ENCODE measurements at places on chromosomes 7 and 10. TPM values are rescaled to one million over a fixed set of nuclear protein-coding genes. Genes with fewer than 3 reads are reported as not detected.

- DNase-seq: no peak
These were observed 1.1 kb upstream of the HOXA13 start for GRCh38 chr7:27200761-27201579.

GRCh38 chr10:97332591-97333350 lies 1.8 kb downstream of the FRAT2 start:
- no peak for DNase-seq

GRCh38 chr10:11472158-11472753 lies 139.2 kb downstream of the USP6NL start:
- DNase-seq: peak; percentile 74

- no peak for DNase-seq
These were observed 42.0 kb upstream of the BRAF start for GRCh38 chr7:140966561-140967233.

DNA sequence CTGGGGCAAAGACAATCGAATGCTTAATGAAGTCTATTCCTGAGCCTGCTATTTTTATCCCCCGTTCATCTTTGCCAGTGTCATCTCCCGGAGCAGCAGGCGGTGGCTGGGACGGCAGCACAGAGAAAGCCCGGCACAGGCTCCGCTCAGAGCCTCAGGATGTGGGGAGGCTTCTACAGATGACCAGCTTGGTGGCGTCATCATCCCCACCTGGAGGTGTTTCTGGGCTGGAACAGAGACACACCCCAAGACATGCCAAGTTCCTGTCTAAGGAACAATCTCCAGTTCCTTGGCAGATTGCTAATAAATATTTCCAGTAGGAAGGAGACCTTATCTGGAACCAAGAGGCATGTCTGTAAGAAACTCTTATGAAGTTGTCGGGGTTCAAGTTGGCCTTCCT lies 552.4 kb upstream of the MGMT start:
- DNase-seq: no peak

- DNase-seq: peak; percentile 39
These were observed 101.0 kb upstream of the AGR3 start for GRCh38 chr7:16982640-16983350.

DNA sequence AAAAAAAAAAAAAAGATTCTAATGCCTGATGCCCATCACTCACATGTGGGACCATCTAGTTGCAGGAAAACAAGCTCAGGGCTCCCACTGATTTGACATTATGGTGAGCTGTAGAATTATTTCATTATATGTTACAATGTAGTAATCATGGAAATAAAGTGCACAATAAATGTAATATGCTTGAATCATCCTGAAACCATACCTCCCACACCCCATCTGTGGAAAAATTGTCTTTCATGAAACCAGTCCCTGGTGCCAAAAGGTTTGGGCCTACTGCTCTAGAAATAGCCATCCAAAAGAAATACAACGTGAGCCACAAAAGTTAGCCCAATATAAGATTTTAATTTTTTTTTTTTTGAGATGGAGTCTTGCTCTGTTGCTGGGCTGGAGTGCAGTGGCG lies 265.1 kb downstream of the PRPF18 start:
- DNase-seq: no peak

- DNase-seq: no peak
These were observed 35.5 kb upstream of the KMT2E start for GRCh38 chr7:104978460-104978859.

Gene MLXIPL
- polyA plus RNA-seq: not detected

Gene EGR2
- polyA plus RNA-seq: 0.10 TPM

Gene HTRA1
- polyA plus RNA-seq: not detected

Gene PRPS1L1
- not detected for polyA plus RNA-seq

Measured in naive thymus-derived CD8-positive, alpha-beta T cell (primary cell).